GM20000 (cell line): ENCODE measurements at places on chromosomes 7 and 10.

DNA sequence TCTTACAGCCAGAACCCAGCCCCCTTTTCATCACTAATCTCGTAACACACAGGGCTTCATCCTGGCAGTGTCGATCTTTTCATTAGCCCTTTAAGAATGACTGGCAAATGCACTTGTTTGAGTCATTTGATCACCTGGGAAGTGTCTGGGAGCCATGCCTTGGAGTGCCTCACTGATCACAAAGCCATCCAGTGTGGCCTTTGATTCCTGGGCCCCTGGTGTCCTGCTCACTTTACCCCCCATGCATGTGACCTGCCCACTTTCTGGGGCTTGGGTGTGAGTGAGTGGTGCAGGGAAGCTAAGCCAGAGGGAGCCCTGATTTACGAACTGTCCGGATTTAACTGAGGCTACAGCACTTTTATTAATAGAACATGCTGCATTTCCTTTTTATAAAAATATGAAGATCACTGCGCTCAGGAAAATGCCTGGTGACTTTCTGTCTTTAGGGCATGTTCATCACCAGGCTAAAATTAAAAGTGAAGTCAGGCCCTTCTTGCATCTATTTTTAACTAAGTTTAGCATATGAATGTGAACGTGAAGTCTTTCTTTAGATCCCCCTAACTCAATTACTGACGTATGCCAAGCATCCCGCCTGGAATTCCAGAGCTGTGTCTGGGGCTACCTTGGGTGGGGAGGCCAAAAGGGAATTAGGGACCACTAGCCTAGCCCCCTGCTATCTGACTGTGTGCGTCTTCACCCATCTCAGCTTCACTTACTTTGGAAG, 23.6 kb downstream of the RBM20 start:
- DNase-seq: no peak

DNA sequence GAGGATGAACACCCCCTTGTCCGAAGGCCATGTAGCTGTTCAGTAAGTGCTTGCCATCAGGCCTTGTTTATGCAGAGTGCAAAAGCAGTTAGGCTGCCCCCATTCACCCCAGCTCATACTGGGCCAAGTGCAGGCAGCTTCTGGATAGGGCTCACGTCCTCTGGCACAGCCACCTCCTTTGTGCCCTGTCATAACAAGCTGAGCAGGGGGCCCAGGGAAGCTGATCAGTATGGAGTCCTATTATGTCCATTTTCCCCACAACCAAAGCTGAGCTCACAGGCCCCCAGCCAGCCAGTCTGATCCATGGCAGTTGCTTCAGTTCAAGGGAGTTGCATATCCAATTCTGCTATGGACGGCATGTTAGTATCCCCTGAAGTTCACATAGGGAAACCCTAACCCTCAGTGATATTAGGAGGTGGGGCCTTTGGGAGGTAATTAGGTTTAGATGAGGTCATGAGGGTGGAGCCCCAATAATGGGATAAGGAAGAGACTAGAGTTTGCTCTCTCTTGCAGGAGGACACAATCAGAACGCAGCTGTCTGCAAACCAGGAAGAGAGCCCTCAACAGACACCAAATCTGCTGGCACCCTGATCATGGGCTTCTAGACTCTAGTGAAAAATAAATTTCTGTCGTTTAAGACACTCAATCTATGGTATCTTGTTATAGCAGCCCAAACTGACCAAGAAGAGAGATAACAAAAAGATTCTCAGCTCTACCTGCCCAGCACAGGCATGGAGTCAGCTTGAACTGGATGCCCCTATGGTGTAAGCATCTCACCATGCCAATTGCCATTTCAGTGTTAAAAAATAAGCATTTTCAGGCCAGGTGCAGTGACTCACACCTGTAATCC, 155.9 kb downstream of the FGFR2 start:
- no peak for DNase-seq

DNA sequence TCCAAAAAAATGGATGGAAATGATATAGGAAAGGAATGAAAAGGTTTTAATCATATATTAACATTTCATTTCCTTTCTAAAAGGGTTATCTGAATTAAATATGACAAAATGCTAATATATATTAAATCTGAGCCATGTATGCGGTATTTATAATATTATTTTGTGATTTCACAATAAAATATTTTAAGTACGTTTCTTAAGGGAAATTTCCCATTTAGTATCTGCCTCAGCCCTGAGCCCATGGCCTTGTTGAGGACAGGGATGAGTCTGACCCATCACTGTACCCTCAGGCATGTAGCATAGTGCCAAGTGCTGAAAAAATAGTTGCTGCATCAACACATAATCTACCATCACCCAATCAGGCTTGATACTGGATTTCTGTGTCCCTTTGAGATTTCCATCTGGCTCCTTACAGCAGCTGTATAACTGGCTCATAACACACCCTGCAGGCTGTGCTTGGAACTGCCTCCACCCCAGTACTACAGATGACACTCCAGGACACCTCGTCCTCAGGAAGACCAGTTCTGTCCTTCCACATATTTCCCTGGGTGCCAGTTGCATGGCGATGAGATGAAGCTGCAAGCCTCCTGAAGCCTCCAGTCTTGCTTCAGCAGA, 59.4 kb upstream of the ASAH2 start:
- no peak for DNase-seq

DNA sequence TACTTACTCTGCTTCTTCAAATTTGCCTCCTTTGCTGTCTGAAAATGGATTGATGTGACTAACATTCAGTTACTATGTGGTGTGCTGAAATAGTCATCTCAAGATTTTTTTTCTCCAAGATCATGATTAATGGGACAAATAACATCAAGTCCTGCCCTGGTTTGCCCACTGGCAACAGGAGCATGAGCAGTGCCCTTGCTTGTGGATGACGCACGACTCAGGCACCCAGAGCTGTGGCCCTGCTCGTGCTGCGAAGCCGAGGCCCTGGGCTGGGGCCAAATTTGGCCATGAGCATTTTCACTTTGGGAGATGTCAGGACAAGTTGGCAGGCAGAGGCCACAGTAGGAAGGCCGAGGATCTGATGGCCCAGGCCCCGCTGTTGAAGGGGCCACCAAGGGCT, 239.8 kb upstream of the IGFBP3 start:
- DNase-seq: no peak

GRCh38 chr10:114437473-114438292, 33.4 kb upstream of the AFAP1L2 start:
- DNase-seq: peak; percentile 37

DNA sequence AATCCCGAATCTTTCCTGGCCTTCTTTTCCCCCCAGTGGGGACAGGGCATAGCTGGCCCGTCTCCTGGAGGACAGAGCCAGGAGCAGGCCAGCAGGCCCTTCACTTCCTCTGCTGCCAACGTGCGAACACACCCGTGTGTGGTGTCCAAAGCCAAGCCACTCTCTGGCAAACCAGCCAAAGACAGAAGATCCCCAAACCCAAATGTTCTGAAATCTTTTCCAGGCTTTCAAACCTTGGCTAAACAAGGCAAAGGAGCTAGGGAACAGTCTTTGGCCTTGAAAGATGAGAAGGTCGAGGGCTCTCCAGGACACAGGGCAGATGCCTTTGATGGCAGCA, 63.0 kb downstream of the PROSER2 start:
- DNase-seq: no peak

DNA sequence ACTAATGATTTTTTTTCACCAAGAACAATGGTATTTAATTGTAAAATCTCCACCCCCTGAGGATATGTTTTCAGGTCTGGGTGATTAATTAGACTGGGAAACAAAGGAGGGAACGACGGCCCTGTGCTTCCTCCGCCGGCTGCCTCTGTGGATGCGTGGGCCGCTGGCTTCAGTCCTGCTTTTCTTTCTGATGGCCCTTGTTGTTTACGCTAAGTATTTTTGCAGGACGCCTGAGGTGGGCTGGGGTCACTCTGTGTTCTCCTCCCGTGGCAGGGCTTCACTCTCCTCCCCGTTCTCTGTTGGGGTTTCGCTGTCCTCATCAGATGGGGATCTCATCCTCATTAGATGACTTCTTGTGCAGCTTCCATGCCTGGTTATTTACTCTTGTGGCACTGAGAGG, 5.2 kb upstream of the ACBD5 start:
- no peak for DNase-seq

DNA sequence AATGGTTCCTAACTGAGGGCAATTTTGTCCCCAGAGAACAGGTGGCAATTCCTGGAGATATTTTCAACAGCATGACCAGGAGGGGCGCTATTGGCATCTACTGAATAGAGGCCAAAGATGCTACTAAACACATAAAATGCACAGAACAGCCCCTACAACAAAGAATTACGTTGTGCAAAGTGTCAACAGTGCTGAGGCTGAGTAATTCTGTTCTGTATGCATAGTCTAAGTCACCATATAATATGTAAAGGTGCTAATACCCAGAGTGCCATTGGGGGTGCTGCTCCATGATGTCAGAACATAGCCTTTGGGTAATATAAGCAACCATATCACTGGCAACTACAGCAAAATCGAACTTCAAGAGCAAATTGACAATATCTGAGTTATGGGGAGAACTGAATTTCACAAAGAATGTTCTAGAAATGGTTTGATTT, 213.3 kb upstream of the PHYHIPL start:
- no peak for DNase-seq
